ENCODE measurements at places on chromosomes 7 and 10.

GRCh38 chr7:25250386-25250785 lies 22.1 kb upstream of the NPVF start:
- no peak for DNase-seq

GRCh38 chr10:77321838-77322237 lies 315.8 kb downstream of the KCNMA1 start:
- DNase-seq, result no peak

GRCh38 chr7:150341263-150342120 lies at the start of gene RARRES2:
RARRES2 (minus strand) TSS chr7:150341629; CDS start chr7:150340609, 1,020 bp downstream.
- DNase-seq, result no peak

DNA sequence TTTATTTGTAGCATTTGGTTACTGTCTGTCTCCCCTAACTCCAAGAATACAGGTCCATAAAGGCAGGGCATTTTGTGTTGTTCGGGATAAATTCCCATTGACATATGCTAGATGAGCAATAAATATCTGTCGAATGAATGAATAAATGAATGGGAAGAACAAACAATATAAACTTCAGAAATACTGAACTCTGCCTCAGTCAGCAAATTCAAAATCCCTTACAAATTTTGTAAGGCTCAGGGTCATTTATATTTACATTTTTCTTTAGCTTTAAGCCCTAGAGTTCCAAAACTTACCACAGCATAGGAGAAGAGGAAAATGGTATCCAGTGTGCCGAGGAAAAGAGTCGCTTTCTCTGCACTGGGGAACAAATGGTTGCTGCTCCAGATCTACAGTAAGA lies 29.0 kb downstream of the SLC37A3 start:
- no peak for DNase-seq

DNA sequence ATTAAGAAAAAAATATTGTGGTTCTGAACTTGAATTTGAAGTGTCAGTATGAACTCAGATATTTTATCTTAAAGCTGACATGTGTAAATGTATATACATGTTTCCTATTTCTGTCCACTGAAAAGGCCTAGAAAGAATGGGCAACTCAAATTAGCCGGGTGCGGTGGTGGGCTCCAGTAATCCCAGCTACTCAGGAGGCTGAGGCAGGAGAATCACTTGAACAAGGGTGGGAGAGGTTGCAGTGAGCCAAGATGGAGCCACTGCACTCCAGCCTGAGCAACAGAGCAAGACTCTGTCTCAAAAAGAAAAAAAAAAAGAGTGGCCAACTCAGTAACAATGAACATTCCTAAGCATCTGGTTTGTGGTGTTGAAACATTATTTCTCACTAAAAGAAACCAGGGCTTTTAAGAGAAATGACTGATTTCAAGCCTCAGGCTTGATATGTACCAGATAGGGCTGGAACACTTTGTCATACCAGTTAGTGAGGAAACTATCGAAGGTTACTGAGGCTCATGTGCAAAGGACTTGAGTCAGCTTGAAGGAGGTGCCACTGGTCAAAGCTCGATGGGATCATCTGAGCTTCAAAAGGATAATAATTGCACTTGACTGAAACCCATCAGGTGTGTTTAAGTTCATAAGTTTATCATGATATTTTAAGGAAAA lies 40.5 kb downstream of the AOAH start:
- DNase-seq, result no peak

GRCh38 chr10:71085689-71086438 lies 126.5 kb upstream of the UNC5B start:
- DNase-seq, result no peak

GRCh38 chr7:90736968-90737939 lies 141.1 kb downstream of the CDK14 start:
- DNase-seq, result no peak

- DNase-seq, result no peak
Observed at GRCh38 chr10:98340940-98341310, 72.9 kb upstream of the LOXL4 start.

GRCh38 chr7:158404031-158404761 lies 183.4 kb downstream of the PTPRN2 start:
- no peak for DNase-seq

- no peak for DNase-seq
Observed at GRCh38 chr10:124423813-124424212, 5.1 kb upstream of the OAT start.

DNA sequence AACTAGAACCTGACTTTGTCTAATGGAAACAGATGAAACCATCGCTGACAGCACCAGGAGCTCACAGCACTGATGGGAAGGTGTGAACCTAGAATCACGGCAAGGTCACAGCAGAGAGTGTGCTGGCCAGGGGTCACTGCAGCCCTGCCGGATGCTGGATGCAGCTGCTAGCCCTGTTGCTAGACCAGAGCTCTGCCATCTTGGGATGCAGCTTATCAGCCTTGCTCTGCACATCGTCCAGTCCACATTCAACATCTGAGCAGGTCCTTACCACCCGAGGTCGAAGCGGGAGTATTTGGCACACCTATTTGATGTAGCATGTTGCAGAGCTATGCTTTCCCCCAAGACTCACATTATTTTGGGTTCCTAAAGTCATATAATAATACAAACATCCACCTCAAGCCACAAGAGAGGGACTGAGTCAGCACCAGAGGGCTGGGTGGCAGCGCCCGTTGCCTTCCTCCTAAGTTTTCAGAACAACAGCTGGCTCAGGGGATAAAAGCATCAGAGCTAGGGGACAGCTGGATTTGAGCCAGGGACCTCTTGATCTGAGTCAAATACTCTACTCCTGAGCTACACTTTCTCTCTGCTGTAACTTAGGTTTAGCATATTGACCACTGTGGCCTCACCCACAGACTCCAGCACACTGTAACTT lies 135.3 kb downstream of the ZNF467 start:
- DNase-seq, result no peak

- no peak for DNase-seq
Observed at GRCh38 chr7:35037211-35037525, at the start of gene DPY19L1. DPY19L1 (minus strand) TSS chr7:35037485; CDS start chr7:35037394, 91 bp downstream.
